ENCODE measurements at places on chromosomes 7 and 10. TPM values are rescaled to one million over a fixed set of nuclear protein-coding genes. Genes with fewer than 3 reads are reported as not detected.

DNA sequence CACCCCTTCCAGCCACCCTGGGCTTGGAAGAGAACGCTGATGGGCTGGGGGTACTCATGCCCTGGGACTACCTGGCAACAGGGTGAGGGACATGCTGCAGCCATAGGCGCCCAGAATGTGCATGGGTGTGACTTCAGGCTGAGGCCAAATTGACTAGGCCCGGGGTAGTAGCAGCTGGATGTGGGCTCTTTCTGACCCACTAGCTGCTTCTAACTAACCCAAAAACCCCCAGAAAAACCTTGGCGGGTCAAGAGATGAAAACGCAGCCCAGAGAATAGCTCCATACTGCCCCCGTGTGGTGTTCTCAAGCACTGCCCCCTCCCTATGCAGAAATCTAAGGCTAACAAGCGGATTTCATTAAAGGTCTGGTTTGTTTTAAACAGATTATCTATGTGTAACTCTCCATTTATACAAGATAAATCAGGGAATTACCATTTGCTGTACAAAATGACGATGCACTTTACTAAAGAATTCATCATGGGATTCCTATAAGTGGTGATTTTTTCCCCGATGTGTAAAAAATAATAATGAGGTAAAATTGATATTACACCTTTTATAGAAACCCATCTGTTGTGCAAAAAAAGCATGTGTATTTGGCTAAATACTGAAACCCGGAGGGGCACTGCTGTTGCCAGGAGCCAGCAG, 4.2 kb downstream of the SMARCD3 start:
- DNase-seq = peak; percentile 72

DNA sequence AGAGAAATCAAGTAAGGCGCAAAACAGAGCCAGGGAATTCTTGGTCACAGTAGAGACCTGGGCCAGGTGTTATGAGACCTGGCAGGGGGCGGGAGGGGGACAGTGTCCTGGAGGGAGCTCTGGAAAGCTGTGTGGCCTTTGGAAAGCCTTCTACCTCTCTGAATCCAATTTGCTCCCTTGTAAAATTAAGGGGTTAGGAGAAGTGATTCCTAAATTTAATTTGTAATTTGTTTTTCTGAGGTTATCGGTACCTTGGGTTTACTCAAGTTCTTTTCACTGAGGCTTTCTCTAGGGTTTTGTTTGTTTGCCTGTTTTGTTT, 920.8 kb downstream of the TYW1 start:
- DNase-seq = no peak

- DNase-seq = peak; percentile 58
Measured at GRCh38 chr10:97708976-97709946, 4.3 kb upstream of the MARVELD1 start.

GRCh38 chr7:141610671-141611070, 59.5 kb downstream of the AGK start:
- no peak for DNase-seq

DNA sequence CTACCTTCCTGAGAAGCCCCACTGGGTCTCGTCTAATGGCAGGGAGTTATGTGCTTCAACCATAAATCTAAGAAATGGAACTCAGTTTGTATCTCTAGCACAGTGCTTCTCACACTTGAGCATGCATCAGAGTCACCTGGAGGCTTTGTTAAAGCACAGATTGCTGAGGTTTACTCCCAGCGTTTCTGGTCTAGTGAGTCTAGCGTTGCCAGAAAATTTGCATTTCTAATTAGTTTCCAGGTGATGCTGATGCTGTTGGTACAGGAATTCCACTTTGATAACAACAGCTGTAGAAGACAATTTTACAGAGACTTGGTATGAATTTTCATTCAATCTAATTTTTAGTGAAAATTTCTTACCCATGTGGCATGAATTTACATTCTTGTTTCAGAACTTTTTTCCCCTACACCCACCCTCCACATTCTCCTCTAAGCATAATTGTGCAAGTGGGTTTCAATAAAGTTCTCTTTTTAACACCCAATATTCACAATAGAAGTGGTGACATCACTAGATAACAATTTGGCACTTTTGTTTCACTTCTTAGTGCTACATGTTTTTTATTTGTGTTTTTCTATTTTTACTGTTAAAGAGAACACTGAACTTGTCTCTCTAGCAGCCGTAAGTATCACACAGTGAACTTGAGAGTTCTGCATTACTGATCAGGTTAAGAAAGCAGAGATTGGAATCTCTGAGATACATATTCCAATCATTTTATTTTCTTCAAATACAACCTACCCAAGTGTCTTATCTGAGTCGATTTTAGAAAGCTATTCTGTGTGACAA, 48.4 kb upstream of the BET1 start:
- DNase-seq = no peak

- DNase-seq = no peak
Measured at GRCh38 chr7:4742852-4743251, 32.6 kb upstream of the AP5Z1 start.

DNA sequence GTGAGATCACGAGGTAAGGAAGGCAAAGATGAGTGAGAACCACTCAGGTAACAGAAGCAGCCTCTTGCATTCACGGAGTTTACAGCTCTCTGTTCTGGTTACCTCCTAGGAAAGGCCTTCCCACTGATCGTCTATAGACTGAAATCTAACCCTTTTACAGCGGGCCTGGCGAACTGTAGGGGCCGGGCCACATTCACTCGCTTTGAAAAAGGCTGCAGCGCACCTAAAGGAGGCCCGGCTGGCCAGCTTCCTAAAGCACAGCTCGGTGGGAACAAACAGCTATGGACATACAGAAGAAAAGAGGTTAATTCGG, 565 bp downstream of the ATP5MK start:
- no peak for DNase-seq

GRCh38 chr7:111363099-111363498, 199.2 kb downstream of the IMMP2L start:
- DNase-seq = no peak

- DNase-seq = no peak
Measured at GRCh38 chr10:34151481-34151880, 663.6 kb downstream of the PARD3 start.

TRIP6 gene
- 25.4 TPM for total RNA-seq

DNA sequence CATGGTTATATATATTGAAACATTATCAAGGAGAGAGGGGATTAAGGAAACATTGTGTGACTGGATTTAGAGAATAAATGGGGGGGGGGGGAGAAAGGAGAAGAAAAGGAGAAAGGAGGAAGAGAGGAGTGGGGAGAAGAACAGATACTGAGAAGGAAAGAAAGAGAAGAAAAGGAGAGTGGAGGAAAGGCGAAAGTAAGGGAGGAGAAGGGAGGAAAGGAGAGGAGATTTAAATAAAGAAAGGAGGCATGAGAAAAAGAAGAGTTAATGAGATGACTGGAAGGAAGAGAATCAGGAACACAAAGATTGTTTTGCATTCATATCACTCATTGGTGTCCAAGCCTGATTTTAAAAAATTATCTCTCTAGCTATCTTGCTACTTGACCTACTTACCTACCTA, 16.1 kb upstream of the TSPAN12 start:
- DNase-seq = no peak

DNA sequence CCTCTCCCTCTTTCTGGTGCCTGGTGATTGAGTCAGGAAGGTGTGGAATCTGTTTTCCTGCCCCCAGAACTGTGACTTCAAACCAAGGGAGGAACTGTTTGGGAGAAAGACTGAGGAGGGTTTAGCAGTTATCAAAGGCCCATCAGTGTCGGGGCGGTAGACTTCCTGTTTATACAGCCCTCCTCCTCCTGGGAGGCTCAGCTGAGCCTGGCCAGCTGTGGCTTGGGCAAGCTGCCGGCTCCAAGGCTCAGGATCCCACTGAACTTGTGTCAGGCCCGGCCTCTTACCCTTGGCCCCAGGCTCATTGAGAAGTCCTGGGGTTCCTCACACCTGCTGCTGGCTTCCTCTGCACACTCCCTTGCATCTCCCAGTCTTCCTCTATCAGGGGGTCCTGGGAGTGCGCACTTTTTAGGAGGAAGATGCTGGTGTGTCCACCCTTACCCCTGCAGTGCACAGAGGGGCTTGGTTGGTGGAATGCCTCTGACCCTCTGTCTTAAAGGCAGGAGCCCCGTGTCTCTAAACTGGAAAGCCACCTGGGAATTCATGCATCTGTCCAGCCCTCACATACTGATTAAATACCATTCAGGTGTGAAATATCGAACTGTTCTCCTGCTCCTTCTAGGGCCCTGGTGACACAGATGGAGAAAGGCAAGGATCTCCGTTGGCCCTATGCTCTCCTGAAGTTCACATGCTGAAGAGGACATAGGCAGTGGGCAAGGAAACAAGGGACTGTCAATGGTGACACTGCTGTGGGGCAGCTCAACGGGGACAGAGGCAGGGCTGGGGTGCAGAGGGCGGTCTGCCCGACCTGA, 32.4 kb downstream of the CXCL12 start:
- no peak for DNase-seq

GRCh38 chr10:67119651-67120050, 193.8 kb downstream of the LRRTM3 start:
- no peak for DNase-seq

SPDYE18 gene
- total RNA-seq = 0.86 TPM

- DNase-seq = no peak
Measured at GRCh38 chr10:115996031-115996430, 277.0 kb downstream of the GFRA1 start.

HOXA13 gene
- not detected for total RNA-seq

GTF2IRD2 gene
- 31.3 TPM for total RNA-seq

DNA sequence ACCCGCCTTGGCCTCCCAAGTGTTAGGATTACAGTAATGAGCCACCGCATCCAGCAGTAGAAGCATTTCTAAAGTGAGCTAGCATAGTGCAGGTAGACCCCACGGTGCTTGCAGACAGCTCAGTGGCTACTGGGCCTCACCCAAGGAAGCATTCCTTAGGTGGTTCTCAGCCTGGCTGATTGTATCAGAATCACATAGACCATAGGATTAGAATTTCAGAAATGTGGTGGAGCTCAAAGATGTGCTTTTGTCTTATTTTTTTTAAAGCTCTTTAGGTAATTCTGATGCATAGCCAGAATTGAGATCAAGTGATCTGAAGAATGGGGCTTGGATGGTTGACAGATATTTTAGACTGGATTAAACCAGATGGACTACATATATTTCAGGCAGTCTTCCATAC, 10.9 kb downstream of the ANLN start:
- no peak for DNase-seq
